ENCODE measurements at places on chromosomes 5 and 9.

GRCh38 chr9:38434365-38434764, 10.1 kb upstream of the IGFBPL1 start:
- no peak overlapping the region for H3K4me3 ChIP-seq
- H3K36me3 ChIP-seq = no peaks in the 10 kb centered on the region
- DNase-seq = no peak
- peaks cover 3% of the 10 kb centered on the region for H3K27me3 ChIP-seq
- H3K4me1 ChIP-seq = peaks cover 5% of the 10 kb centered on the region

GRCh38 chr5:83340511-83340918, 131.0 kb upstream of the VCAN start:
- H3K4me3 ChIP-seq = no peak overlapping the region
- DNase-seq = no peak
- H3K36me3 ChIP-seq = no peaks in the 10 kb centered on the region
- no peaks in the 10 kb centered on the region for H3K27me3 ChIP-seq
- H3K27ac ChIP-seq = no peak overlapping the region

GRCh38 chr5:6721442-6721841, 8.2 kb downstream of the TENT4A start:
- no peak for DNase-seq
- H3K4me3 ChIP-seq = peak overlapping the region; percentile 38
- peaks cover 3% of the 10 kb centered on the region for H3K36me3 ChIP-seq
- peak overlapping the region; percentile 60 for H3K27ac ChIP-seq
- no peaks in the 10 kb centered on the region for H3K27me3 ChIP-seq

GRCh38 chr9:128552744-128553440, 505 bp downstream of the SPTAN1 start:
- peak; percentile 68 for DNase-seq
- peak overlapping the region; percentile 96 for H3K27ac ChIP-seq
- H3K36me3 ChIP-seq = no peaks in the 10 kb centered on the region
- no peaks in the 10 kb centered on the region for H3K27me3 ChIP-seq
- H3K4me3 ChIP-seq = peak overlapping the region; percentile 99

GRCh38 chr9:91907484-91908292, 42.3 kb downstream of the ROR2 start:
- no peaks in the 10 kb centered on the region for H3K4me1 ChIP-seq
- H3K36me3 ChIP-seq = no peaks in the 10 kb centered on the region
- DNase-seq = no peak
- peaks cover 4% of the 10 kb centered on the region for H3K27me3 ChIP-seq

DNA sequence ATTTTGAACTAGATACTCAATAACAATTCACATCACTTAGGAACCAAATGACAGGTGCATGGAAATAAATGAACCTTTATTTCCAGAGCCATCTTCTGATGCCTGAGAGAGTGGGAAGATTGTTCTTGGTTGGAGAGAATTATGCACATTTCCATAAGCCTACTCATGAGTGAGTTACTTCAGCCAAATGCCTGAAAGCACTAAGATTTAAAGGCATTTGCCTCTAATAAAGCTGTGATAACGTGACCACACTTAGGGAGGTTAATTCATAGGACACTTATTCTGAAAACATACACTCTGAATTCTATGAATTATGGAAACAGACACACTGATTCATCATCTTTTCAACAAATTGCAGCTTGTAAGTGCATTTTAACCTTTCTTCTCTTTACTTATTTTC, 40.0 kb downstream of the KCTD16 start:
- no peak overlapping the region for H3K4me3 ChIP-seq
- no peaks in the 10 kb centered on the region for H3K4me1 ChIP-seq
- no peaks in the 10 kb centered on the region for H3K36me3 ChIP-seq
- H3K27ac ChIP-seq = no peak overlapping the region

DNA sequence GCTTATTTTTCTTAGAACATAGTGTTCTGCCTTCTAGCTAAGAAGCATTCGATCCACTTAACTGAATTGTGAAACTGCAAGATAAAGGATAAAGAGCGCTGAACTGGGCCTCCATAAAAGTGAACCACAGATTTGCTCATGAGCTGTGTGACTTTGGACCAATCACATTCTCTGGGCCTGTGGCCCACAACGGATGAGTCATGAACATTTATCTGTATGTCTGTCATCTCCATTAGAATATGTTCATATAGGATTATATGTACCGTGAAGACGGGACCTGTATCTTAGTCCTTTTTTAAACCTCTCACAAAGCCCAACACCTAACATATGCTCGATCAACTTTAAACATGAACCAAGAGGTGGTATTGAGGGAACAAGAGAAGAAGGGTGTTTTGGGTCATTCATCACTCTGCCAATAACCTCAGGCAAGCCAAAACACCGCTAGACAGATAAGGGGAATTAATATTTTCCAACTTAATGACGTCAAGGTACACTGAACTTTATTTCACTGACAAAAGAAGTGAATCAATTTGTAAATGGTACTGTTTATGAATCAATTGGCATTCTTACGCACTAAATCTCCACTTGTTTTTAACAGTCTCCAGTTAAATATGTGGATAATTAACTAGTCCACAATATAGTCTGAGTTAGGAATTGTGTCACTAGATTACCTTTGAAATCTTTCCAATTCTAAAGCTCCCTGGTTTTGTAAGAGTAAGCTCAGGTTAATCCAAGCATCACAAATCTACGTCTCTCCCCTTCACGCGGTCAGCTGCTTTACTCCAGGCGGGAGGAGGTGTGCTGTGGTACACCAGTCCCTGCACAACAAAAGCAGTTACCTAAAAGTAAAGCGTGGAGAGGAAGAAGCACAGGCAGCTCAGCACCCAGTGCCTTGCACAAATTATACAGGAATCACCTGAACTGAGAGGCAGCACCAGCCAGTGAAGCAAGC, 1.6 kb downstream of the TMEM245 start:
- H3K27ac ChIP-seq = peak overlapping the region; percentile 91
- H3K4me1 ChIP-seq = peaks cover 55% of the 10 kb centered on the region
- no peaks in the 10 kb centered on the region for H3K36me3 ChIP-seq
- H3K4me3 ChIP-seq = peak overlapping the region; percentile 89
- no peaks in the 10 kb centered on the region for H3K27me3 ChIP-seq

DNA sequence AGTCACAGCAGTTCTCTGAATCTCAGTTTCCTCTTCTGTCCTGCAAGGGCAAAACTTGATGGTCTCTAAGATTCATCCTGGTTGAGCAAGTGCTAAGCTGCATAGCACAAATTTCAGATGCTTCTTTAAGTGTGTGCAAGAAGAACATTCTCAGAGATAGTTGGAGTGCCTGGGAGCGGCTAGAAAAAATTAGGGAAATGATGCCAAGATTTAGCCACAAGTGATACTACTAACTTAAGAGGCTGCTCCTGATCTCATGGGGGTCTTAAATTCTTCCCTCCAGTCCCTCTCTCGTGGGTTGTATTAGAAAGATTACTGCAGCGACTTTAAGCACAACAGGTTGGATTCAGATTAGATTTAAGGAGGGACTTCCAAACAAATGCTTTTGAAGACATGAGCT, 24.2 kb downstream of the INSYN2B start:
- H3K27me3 ChIP-seq = no peaks in the 10 kb centered on the region
- DNase-seq = no peak
- no peak overlapping the region for H3K27ac ChIP-seq
- H3K36me3 ChIP-seq = no peaks in the 10 kb centered on the region
- H3K4me1 ChIP-seq = no peaks in the 10 kb centered on the region
- no peak overlapping the region for H3K4me3 ChIP-seq

- no peak overlapping the region for H3K4me3 ChIP-seq
- no peaks in the 10 kb centered on the region for H3K36me3 ChIP-seq
- DNase-seq = no peak
These were observed 177.1 kb downstream of the CPLANE1 start for GRCh38 chr5:37071901-37072581.

DNA sequence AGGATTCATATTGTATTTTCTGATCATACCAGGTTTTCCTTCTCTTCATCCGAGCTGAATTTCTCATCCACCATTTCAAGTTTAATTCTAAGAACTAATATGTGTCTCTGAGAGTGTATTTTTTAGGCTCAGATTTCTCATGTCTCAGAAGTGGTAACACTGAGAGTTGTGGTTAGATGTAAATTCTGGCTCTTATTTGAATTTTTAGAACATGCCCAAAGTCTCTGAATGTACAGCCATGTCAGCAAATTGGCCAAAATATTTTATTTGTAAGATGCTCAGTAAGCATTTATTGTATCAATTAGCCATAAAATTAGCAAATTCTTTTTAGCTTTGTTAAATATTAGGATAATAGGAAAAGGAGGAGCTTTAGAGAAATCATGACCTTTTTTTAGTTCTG, 16.6 kb downstream of the SV2C start:
- no peaks in the 10 kb centered on the region for H3K4me1 ChIP-seq
- no peaks in the 10 kb centered on the region for H3K36me3 ChIP-seq
- no peak overlapping the region for H3K27ac ChIP-seq
- H3K27me3 ChIP-seq = no peaks in the 10 kb centered on the region

DNA sequence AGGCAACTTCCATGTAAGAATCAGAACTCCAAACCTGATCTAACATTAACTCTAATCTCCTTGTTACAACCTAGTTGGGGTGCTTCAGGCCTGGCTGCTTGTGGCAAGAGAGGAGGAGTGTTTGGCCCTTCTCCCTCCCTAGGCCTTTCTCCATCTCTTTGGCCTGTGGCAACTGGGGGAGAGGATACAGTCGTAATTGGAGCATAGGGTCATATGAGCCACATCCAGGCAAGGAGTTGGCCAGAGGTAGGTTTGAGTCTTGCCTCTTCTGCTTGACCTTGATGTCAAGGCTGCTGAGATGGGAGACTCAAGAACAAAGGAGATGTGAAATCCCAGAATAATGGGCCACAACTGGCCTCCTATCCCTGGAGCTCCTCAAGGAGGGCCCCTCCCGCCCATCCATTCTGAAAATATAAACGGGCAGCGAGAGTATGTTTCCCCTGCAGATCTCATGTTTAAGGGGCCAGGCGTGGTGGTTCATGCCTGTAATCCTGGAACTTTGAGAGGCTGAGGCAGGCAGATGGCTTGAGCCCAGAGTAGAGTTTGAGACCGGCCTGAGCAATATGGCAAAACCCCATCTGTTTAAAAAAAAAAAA, 59.3 kb upstream of the ANGPTL2 start:
- peaks cover 28% of the 10 kb centered on the region for H3K4me1 ChIP-seq
- no peaks in the 10 kb centered on the region for H3K36me3 ChIP-seq
- no peak overlapping the region for H3K4me3 ChIP-seq

GRCh38 chr5:181221792-181222629, 1.1 kb upstream of the TRIM41 start:
- peaks cover 6% of the 10 kb centered on the region for H3K36me3 ChIP-seq
- DNase-seq = peak; percentile 91
- H3K4me3 ChIP-seq = peak overlapping the region; percentile 84
- peaks cover 52% of the 10 kb centered on the region for H3K4me1 ChIP-seq
- peak overlapping the region; percentile 97 for H3K27ac ChIP-seq
- H3K27me3 ChIP-seq = no peaks in the 10 kb centered on the region

Measured in lower lobe of right lung (tissue), 2 donors.